ENCODE measurements at places on chromosomes 7 and 10. TPM values are rescaled to one million over a fixed set of nuclear protein-coding genes. Genes with fewer than 3 reads are reported as not detected.

GRCh38 chr7:142745091-142745635 is 4.1 kb upstream of the PRSS1 start:
- no peak for DNase-seq

GRCh38 chr7:112990624-112991023 is 96.0 kb downstream of the GPR85 start:
- peak; percentile 66 for DNase-seq

DNA sequence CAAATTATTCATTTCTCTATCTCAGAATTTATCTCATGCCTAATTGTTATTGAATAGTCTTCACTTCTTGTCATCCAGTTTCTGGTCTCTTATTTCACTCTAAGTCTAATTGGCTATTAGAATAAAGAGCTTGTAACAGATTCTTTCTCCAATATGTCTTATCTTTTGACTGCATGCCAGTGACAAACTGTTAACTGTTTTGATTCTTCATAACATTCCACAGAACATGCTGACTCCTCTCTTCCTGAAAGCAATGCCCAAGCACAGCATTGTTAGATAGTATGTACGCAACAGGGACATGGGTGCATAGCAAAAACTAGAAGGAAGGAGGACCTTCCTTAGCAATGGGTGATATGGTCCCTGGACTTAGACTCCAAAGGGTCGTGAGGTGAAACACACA is 65.4 kb downstream of the TRUB1 start:
- no peak for DNase-seq

- peak; percentile 17 for DNase-seq
These were observed 299.1 kb downstream of the PLXNA4 start for GRCh38 chr7:132276976-132277725.

- DNase-seq, result no peak
These were observed 287.6 kb upstream of the MGMT start for GRCh38 chr10:129179245-129179971.

DNA sequence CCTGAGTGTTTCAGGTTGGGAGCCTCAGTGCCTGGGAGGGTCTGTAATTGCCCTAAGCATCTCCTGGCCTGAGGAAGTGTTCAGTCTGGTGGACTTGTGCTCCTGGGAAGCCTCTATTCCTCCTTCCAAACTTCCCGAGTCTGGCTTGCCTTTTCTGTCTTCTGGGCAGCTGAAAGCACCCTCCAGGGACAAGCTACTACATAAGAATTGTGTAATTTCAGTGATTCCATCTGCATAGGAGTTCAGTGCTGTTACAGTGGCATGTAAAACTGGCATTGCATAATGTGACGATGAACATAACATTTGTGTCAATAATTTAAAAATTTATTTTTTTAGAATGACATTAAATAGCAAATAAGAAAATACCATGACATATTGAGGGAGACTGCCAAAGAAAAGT is 109.3 kb downstream of the AOAH start:
- DNase-seq, result no peak

GRCh38 chr10:110279407-110279986 is 25.2 kb downstream of the SMNDC1 start:
- DNase-seq, result peak; percentile 44

GRCh38 chr10:7090529-7090928 is 320.3 kb downstream of the SFMBT2 start:
- peak; percentile 34 for DNase-seq

LYZL2 gene
- not detected for total RNA-seq

DNA sequence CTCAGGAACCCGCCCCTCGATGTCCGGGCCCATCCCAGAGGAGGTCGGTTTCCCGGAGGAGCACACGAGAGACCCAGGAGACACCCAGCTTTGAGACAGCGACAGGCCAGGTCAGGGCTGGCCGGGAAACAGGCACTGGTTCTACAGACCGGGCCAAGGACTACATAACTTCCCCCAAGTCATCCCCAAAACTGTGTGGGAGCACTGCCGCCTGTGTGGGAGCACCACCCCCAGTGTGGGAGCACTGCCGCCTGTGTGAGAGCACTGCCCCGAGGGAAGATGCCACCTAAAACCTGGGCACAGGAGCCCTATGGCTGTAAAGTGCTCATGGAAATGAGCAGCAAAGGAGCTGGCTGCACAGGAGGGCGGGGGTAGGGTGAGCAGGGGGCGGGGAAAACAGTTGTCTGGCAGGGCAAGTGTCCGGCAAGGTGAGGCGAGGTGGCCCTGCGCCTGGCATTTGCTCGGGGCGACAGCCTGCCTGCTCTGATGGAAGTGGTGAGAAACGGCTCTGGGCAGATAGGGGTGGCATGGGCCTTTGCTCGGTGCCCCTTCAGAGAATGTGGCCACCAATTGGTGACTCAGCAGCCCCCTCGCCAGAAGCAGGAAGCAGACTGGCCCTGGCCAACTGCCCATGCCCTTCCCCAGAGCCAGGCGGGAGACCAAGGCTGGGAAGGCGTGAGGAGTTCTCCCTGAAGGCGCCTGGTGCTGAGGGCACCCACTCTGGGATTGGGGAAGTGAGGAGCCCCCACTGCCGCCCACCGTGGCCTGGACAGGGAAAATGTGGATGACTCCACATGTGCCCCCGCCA is 26.2 kb downstream of the PAPOLB start:
- no peak for DNase-seq

DNA sequence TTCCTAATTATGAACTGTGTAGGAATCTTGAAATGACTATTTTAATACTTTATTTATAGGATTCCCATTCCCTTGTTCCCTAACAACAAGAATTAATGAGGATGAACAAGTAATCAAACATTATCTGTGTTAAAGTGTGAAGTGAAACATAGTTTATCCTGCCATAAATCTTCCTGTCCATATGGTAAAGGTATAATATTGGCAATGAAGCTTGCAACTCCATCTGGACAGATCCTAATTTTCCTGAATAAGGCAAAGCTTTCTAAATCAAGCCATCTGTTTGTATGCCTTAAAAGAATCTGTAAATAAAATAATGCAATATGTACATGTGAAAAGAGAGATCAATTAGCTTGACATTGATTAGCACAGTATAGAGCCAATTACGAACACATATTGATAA is 529.0 kb downstream of the ANKRD7 start:
- no peak for DNase-seq

- no peak for DNase-seq
These were observed 2.1 kb upstream of the CCDC126 start for GRCh38 chr7:23594879-23595604.

NOLC1 gene
- total RNA-seq, result 84.1 TPM

DNA sequence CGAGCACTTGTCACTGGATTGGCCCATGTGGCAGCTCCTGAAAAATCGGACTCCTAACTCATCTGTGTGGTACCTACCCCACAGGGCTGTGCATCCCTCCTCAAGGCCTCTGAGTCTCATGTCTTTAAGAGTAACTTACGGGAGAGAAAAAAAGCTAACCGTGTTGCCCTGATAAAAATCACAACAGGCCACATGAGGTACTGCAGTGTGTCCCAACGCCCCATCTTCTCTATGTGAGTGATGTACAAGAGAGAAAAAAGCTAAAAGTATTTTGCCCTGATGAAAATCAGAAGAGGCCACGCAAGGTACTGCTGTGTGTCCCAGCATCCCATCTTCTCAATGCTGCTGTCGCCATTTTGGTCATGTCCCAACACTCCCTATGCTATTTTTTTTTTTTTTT is 41.2 kb upstream of the ADRB1 start:
- no peak for DNase-seq

HHEX gene
- total RNA-seq, result not detected

DNA sequence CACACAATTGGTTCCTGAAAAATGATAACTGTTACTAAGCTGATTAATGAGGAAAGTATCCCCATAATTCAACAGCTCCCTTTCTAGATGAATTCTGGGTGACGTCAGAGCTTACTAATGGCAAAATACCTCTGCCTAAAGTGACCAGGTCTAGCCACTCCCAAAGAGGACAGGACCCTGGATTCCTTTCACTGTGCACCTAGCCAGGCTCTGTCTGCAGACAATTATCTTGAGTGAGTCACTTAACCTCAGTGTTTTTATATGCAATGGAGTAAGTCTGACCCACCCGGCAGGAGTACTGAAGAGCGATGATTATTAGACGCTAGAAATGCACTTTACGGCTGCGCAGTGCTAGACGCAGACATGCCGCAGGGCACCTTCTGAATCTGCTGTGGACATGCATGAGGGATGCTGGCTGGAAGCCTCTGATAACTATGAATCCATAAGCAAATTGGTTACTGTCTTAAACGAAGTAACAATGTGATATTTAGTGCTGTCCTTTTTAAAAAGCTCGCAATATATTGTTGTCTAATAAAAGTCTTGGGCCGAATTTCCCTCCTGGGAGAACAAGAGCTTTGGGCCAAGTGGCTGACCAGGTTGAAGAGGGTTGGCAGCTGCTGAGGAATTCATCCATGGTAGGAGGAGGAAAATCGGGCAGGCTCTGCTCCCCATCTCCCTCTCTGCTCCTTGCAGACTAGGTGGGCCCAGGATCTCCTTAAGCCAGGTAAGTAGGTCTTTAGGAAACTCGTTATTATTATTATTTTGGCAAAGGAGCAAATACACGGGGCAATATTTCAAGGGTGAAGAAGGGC is 4.6 kb upstream of the INPP5A start:
- peak; percentile 99 for DNase-seq

GRCh38 chr7:85516675-85517074 is 329.8 kb upstream of the SEMA3D start:
- no peak for DNase-seq

CYP3A7 gene
- not detected for total RNA-seq

RTKN2 gene
- 8.4 TPM for total RNA-seq

HACD1 gene
- 87.7 TPM for total RNA-seq

DNA sequence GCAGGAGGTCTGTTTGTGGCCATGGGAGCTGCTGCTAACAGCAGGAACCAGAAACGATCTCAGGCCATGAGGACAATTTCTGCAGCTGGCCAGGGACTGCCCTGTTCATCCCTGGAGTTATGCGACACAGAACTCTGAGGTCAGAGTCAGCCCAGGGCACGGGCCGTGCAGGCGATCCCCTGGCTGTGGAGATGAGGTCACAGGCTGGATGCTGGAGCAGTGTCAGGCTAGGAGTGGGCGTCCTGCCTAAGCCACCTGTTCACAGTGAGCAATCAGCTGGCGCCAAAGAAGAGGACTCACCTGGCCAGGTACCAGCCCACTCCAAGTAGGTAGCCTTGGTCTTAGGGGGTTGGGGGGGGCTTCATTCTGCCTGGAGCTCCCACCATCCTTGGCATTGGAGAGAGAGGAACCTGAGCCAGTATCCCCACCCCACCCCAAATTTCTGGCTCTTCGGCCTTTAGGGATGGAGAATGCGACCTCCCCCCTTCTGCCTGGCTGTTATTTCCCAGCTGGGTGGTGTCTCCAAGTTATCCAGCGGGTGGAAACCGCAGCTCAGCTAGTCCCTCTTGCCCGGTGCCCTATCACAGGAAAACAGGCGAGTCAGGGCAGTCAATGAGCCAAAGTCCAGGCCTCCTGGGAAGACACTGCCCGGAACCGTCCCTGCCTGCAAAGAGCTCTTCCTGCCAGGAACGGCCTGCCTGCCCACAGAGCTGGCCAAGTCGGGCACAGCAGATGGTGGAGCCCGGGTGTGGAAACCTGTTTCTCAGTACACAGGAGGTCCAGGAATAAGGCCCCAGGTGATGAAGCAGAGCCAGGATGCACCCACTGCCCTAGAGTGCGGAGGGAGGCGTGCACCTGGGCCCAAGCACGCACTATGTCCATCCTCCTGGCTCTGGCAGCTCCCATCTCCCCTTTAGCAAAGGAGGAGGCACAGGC is 1.8 kb upstream of the TTYH3 start:
- no peak for DNase-seq

CRYGN gene
- total RNA-seq, result not detected

- DNase-seq, result no peak
These were observed 221.6 kb downstream of the DGKI start for GRCh38 chr7:137625197-137625596.

VSIR gene
- total RNA-seq, result 2.9 TPM

DNA sequence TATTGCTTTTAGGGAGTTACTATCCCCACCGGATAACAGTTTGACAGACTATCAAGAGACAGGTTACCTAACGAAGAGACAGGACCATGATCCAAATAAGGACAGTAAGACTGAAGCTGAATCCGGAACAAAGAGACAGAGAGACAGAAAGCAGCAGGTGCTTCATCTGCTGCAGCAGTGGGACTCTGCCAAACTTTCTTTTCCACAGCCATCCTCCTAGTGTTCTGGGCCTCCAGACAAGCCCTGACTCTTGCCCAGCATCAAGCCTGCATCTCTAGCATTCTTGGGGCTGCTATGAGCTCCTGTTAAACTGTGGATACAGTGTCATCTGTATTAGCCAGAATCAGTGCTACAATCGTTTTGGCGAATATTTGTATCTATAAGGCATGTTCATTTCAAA is 761.7 kb downstream of the GRID1 start:
- DNase-seq, result no peak

GRCh38 chr7:133355325-133355708 is 102.4 kb downstream of the EXOC4 start:
- peak; percentile 87 for DNase-seq

DNA sequence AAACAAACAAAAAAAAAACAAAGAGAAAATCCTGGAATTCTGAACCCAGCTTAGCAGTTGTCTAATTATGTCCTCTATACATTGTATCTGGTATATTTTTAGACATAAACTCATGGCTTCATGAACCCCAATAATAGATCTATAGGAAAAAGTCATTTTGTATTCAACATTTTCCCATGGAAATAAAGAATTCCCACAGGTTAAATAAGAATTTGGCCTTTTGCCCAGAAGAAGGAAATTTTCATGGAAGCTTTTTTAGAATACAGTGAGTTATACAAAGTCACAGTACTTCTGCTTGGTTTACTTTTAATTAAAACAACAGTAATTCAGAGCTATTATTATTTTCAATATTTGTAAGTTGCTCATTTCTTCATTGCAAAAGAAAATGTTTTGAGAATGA is 2.1 kb upstream of the PRKG1 start:
- DNase-seq, result no peak

EIF5AL1 gene
- total RNA-seq, result 1.1 TPM

NODAL gene
- 0.43 TPM for total RNA-seq

DNA sequence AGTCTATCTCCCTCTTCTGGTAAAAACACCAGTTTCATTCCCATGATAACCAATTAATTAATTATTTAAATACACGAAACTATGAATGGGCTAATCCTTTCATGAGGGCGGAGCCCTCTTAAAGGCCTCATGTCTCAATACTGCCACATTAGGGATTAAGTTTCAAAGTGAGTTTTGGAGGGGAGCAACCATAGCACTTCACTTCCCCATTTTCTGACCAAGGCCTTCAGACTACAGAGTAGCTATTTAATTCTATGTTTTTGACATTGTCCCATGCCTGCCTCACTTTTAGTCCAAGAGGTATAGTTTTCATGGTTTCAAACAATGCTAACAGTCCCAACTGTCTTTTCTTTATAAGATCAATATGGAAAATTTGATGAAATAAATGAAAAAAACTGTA is 618.6 kb downstream of the ZWINT start:
- DNase-seq, result no peak

ZNF282 gene
- 26.9 TPM for total RNA-seq

- DNase-seq, result no peak
These were observed 820 bp downstream of the WAC start for GRCh38 chr10:28533571-28534304.

DNA sequence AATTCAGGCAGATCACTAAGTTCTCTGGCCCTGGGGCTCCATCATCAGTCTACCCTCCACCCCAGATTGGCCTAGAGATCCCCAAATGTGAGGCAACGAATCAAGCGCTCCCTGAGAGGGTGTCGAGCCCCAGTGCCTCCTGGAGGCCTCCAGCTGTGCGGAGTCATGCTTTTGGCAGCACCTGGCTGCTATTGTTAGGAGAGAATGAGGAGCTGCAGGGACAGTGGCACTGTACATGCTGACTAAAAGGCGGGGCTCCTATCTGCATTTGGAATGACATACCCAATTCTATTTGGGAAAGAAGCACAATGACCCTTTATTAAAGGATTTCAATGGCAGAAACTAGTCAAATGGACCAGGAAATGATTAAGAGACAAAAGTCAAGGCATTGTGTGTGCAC is 161.8 kb downstream of the DPY19L1 start:
- no peak for DNase-seq

Data from astrocyte (in vitro differentiated cells and primary cell).